Left ventricle myocardium superior (tissue), 1 donor: ENCODE measurements at places on chromosomes 12 and 14. TPM values are rescaled to one million over a fixed set of nuclear protein-coding genes. Genes with fewer than 3 reads are reported as not detected.

The TPH2 gene
- not detected for total RNA-seq

The SOAT2 gene
- 0.12 TPM for total RNA-seq

The CACNA1C gene
- 201 TPM for total RNA-seq

The KRT6C gene
- total RNA-seq, result not detected

The TMEM119 gene
- 1.4 TPM for total RNA-seq

The MYH7 gene
- total RNA-seq, result 12,717 TPM

The SLC7A7 gene
- total RNA-seq, result 4.7 TPM

The C3AR1 gene
- 6.9 TPM for total RNA-seq

The GALNT9 gene
- total RNA-seq, result 1.6 TPM

The MYF6 gene
- not detected for total RNA-seq

The BICD1 gene
- 4.5 TPM for total RNA-seq

The EEF1AKMT3 gene
- 1.6 TPM for total RNA-seq

- DNase-seq, result peak; percentile 28
Observed at GRCh38 chr14:100540141-100540925, 46.9 kb downstream of the BEGAIN start.

- no peak for DNase-seq
Observed at GRCh38 chr12:96520767-96521166, 31.4 kb downstream of the CFAP54 start.

DNA sequence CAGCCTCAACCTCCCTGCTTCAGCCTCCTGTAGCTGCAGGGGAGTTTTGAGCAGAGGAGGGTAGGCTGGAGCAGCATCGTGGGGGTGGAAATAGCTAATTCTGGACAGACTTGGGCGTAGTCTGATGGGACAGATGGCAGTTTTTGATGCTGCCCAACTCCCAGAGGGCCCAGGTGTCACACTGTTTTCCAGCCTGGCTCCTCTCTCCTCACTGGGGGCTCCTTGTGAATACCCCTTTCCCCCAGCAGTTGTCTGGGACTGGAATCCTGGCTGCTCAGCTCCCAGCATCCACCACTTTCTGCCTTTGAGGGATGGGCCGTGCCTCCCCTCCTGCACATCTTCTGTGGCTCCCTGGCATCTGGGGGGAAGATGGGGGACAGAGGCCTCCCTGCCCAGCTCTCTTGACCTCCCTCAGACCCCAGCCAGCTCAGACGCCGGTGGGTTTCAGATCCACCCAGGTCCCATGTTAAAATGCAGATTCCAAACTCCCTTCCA lies 34.0 kb downstream of the SH2B3 start:
- no peak for DNase-seq

DNA sequence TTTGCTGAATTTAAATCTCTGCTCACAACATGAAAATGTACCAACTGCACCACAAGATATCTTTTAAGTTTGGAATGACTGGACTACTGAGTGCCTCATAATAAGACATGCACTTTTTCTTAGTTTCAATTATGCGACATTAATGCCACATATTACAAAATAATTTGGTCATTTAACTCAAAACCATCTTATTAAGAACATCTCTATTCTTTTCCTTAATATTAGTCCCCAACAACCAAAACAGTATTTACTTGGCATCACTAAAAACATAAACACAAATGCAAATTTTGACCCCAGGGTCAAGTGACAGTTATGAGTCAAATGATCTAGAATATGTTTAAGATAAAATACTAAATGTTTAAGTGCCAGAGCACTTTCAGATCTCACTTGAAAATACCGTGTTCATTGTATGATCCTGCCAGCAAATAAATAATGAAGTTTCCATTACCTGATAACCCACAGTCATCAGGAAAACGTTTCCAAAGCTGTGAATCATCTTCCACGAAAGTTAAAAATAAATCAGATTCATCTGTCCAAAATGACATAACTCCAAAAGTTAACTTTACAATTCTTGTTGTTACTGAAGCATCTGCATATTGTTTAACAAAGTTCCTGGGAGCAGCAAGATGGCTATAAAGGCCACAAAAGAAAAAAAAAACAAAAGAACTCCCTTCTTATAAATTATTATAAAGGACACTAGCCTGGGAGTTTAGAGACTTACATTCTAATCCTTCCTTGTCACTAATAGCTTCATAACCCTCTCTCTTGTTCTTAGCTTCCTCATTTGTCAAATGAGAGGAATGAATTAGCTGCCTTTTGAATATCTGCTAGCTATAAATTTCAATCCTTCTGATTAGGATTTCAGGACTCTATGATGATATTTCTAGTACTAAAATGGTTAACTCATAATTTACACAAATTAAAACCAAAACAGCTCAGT lies 30.5 kb upstream of the AP4S1 start:
- DNase-seq, result no peak

DNA sequence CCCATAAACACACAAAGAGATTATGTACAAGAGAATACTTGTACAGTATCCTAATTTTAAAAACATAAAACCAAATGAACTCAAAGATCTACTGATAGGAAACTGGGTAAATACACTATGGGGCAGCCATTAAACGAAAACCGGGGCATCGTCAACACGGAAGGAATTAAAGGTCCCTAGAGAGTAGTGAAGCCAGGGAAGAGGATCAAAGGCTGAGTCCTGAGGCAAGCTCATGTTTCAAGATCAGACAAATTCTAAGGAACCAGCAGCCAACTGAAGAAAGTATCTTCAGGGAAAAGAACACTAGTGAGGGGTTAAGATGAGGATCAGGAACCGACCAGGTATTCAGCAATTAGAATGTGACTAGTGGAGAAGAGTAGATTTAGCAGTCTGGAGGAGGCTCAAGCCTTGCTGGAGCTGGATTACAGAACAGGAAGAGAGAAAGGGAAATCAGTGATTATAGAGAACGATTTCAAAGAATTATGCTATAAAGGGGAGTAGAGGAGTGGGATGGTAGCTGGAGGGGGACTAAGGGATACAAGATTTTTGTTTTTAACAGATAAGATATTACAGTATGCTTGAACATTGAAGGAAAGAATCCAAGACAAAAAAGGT lies 23.7 kb downstream of the SEL1L start:
- DNase-seq, result no peak

DNA sequence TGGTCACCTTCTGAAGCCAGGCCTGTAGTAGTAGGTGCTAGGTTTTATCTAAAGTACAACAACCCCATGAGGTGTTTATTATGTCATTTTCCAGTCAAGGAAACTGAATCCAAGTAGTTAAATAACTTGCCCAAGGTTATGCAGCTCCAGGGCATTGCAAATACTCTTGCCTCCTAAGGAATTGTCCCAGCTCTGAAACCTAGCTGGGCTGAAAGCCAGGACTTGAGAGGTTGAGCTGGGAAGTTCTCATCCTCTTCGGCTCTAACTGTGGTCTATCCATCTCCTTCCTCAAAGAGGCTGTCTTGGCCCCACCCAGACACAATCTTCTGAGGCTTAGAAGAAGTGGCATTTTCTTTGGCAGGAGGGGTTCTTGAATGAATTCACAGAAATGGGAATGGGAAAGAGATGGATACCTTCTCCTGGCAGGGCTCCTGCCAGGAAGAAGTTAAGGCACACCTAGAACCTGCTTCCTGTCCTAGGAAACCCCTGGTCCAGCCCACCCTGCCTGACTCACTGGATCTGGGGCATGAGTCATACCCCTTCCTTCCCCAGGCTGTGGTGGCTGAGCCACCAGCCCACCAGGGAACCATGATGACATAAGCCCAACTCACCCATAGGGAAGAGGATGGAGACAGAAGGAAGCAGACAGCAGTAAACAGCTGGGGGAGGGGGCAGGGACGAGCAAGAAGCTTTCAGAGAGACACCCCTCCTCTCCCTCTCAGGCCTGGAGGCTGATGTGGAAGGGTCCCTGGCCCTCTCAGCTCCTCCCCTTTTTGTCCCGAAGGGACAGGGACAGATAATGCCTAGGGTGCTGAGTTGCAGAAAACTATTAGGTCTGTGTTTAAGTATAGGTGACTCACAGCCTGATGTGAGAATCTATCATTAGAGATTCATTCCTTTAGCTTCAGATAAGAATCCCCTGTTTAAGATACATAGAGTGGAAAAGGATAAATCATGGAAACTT lies 2.1 kb upstream of the PLEK2 start:
- no peak for DNase-seq

GRCh38 chr14:70254476-70254961 lies 65.8 kb upstream of the SLC8A3 start:
- DNase-seq, result peak; percentile 61

DNA sequence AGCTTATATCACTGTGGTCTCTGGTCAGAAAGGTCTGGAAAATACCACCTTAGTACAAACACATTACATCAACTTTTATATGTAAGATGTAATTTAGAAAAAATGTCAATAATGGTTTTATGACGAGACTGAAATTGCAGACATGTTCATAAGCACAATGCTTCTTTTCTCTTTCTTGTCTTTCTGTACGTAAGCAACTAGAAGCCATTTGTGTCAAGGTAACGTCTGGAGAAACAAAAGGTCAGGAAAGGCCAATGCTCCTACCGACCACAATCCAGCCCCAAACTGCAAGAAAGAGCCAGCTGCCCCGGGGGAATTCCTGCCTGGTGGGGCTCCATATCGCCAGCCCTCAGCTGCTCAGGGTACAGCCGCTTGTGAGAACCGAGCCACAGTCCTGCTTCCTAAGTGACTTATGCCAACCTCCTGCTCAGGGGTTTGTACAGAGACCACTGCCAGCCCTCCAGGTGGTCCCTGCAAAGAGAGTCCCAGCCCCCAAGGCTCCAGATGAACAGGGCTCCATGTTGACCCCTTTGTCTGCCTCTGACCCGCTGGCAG lies 6.3 kb downstream of the ZNF839 start:
- DNase-seq, result no peak

DNA sequence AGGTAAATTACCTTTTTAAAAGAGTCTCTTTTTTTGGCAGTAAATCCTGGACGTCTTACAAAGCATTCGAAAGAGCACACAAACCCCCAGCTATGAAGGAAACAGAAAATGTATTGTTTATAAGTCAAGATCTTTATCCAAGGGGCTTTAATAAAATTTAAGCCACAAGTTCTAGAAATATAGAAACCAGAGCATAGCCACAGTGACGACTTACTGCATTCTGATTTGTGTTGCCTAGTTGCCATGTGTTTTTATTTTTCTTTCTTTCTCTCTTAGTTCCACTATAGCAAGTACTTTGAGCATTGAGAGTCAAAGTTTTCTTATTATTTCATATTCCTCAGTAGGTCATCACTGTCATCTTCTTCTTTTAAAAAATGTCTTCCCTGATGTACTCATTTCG lies 47.8 kb upstream of the TBPL2 start:
- DNase-seq, result no peak

DNA sequence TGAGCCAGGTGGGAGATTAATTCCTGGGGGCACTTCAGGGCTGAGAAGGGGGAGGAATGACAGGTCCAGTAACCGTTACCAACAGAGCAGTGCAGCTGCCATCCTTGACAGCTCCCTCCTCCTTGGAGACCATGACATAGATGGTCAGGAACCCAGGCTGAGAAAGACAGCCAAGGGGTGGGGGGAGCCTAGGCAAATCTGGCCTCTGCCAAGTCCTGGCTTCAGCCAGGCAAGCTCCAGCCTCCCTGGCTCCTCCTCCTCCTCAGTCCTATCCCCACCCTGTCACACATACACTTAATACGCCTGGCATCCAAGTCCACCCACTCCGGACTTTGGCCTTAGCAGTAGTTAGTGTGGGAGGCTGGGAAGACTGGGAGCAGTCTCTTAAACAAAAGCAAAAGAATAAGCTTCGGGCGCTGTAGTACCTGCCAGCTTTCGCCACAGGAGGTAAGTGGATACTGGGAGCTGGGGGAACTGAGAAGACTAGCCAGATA lies at the start of gene RDH5:
Gene RDH5 (plus strand): TSS at position 323 of the 494 bp plus-strand sequence. CDS start 792 bp downstream, outside the sequence.
- peak; percentile 76 for DNase-seq

GRCh38 chr14:32457213-32457920 lies 128.3 kb downstream of the AKAP6 start:
- DNase-seq, result peak; percentile 73

GRCh38 chr12:49296034-49296835 lies 1.3 kb downstream of the PRPH start:
- DNase-seq, result peak; percentile 53

- no peak for DNase-seq
Observed at GRCh38 chr12:53737093-53737808, 10.0 kb upstream of the CALCOCO1 start.

DNA sequence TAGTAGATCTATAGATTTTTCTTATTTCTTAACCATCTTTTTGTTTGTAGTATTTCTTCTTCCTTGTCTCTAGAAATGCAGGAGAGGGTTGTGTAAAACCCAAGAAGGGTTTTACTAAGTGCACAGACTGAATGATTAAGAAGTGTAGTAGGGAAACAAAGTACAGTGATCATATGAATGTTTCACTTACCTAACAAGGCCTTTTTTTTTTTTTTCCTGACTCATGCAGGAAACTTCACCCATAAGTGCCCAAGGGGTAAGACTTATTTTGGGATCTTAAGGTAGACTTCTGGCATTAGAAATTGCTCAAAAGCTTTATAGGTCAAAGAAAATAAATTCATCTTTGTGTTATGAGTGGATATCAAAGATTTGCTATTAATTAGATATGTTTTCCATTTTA lies 10.2 kb downstream of the SCN8A start:
- no peak for DNase-seq

DNA sequence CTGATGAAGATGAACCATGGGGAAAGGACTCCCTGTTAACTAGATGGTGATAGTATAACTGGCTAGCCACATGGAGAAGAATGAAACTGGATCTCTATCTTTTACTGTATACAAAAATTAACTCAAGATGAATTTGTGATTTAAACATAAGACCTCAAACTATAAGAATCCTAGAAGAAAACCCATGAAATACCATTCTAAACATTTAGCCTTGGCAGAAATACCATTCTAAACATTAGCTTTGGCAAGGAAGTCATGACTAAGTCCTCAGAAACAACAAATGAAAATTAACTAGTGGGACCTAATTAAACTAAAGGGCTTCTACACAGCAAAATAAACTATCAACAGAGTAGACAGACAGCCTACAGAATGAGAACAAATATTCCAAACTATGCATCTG lies 28.4 kb upstream of the NOVA1 start:
- DNase-seq, result no peak

GRCh38 chr14:54285030-54285429 lies 111.8 kb upstream of the CDKN3 start:
- DNase-seq, result no peak

DNA sequence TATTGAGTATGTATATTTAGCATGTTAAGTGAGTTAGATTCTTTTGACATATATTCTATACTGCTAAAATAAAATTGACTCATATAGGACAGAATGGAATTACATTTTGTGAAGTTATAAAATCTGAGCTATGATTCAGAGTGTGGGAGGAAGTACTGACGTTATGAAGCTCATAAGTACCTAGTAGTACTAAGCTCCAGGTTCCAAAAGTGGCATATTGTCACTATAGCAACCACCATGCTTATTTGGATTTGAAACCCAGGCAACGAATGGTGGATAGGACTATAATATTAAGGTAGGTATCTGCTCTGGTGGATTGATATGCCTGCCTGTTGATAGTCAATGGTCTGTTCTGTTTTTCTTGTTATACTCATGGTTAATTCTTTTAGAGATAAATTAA lies 2.2 kb upstream of the FBXO33 start:
- DNase-seq, result no peak

GRCh38 chr12:95386051-95386450 lies 87.9 kb upstream of the METAP2 start:
- DNase-seq, result no peak
